ENCODE measurements at places on chromosomes 3 and 15.

- DNase-seq = no peak
These were observed 129.5 kb upstream of the BHLHE40 start for GRCh38 chr3:4849739-4850138.

GRCh38 chr3:165439765-165440164 lies 243.6 kb upstream of the SLITRK3 start:
- no peak for DNase-seq

DNA sequence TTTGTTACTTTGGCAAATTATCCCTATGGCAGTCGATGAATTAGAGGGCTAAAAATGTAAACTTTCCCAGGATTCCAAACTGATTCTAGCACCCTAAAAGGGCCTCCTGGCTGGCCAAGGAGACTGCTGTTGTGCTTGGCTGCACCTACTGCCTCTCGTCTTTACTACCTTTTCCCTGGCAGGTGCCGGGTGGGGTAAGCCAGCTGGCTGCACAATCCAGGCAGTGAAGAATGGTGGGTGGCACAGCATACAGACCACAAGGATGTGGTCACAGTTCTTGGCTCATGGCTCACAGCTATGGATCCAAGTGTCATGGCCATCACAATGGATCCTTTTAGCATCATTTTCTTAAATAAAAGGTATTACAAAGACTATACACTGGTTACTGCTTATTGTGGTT lies 20.7 kb upstream of the SLC25A26 start:
- DNase-seq = no peak

- peak; percentile 31 for DNase-seq
These were observed 192.6 kb downstream of the PDZRN3 start for GRCh38 chr3:73432023-73432705.

GRCh38 chr3:189238071-189238470 lies 66.3 kb downstream of the TPRG1 start:
- no peak for DNase-seq

- peak; percentile 23 for DNase-seq
These were observed 26.6 kb upstream of the KY start for GRCh38 chr3:134677196-134677986.

DNA sequence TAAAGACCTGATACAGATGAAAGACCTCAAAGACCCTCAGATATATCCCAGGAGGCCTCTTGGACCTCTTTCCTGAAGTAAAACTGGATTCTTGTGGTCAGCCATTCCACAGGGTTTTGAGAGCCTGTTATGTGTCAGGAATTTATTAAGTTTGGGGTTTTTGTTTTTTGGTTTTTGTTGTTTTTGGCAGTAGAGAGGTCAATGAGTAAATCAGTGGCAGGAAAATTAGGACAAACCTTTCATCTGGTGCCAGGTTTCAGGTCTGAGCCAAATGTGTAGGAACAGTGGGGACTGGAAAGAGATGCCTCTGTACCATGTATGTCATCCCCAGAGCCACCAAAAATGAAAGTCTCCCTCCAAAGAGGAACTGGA lies 520.4 kb upstream of the MDFIC2 start:
- no peak for DNase-seq

DNA sequence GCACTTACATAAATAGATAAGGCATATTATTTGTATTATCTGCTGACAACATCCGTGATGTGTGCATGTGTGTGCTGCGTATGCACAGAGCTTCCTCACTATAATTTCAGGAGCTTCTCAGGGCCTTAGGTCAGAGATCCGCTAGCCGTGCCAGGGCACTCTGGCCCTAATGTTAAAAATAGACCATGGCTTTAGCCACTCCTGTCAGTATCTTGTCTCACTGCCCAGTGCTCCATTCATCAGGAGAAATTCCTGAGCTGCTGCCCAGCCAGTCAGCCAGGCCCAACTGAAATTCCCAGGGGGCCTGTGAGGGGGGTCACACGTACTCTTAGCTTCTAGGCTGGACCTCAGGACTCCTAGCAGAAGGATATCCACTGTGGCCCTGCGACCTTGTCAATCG lies 70.0 kb upstream of the ABHD2 start:
- DNase-seq = no peak

- no peak for DNase-seq
These were observed 213.3 kb downstream of the GRM7 start for GRCh38 chr3:7074217-7074616.

GRCh38 chr15:92821491-92822116 lies 78.5 kb upstream of the CHD2 start:
- peak; percentile 75 for DNase-seq

GRCh38 chr3:47406762-47407149 lies 25.9 kb downstream of the PTPN23 start:
- DNase-seq = no peak

DNA sequence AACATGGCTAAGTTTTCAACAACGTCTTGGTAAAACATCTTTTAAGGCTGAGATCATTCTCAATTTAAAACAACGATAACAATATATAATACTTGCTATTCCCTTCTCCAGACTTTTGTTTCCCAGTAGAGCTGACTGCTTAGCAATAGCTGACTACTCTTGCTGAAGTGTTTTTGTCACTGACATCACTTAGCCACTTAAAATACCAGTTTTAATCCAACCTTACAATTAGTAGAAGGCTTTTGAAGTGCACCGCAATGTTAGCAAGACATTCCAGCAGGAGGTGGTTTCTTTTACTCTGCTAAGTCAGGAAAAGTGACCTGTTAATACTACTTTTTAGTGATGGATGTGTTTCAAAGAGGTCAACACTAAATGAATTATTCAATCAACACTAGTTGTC lies 28.7 kb upstream of the GBE1 start:
- no peak for DNase-seq

DNA sequence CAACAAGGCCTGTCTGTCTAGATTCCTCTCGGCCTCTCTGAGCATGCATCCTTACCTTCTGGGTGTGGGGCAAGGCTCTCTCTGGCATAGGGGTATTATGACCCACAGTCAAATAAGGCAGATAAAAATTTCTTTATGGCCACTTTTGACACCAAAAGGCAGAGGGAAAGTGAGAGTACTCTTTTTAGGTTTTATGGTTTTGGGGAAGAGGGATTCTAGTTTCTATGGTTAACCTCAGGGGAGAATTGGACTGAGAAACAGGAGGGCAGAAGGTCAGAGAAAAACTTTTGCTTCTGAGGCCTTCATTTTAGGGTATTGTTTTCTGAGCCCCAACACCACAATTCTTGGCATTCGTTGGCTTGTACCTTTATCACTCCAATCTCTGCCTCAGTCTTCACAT lies 70.0 kb upstream of the CCDC54 start:
- DNase-seq = no peak

DNA sequence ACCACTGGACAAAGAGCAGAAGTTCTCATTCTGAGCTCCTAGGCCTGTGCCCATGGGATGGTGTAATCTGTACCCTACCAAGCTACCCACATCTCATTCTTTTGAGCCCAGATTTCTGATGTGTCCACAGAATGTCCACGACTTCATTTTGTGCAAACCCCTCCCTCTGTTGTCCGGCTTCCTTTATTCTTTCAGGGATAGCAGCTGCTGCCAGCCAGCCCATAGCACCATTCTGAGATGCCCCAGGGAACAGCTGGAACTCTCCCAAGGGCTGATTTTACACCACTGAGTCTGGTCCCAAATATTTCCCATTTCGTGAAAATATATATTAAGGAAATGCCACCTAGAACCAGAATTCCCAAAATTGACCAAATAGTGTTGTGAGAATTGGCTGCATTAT lies 236.6 kb downstream of the SATB1 start:
- DNase-seq = no peak

DNA sequence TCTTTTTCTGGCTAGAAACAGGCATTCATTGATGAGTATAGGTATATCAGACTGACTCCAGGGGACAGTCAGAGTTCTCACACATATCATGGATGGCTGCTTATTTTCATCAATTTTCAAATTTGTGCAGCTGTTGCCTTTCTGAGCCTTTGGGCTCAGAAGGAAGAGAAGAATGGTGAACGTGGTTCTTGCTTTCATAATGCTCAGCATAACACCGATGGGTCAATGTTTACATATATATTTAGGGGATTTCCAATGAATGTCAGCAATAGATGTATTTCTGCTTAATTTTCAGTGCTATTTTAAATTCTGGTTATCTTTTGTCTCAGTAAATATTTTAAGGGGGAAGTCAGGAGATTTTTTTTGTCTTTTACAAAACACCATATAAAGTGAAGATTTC lies 581.4 kb upstream of the DPPA4 start:
- no peak for DNase-seq

DNA sequence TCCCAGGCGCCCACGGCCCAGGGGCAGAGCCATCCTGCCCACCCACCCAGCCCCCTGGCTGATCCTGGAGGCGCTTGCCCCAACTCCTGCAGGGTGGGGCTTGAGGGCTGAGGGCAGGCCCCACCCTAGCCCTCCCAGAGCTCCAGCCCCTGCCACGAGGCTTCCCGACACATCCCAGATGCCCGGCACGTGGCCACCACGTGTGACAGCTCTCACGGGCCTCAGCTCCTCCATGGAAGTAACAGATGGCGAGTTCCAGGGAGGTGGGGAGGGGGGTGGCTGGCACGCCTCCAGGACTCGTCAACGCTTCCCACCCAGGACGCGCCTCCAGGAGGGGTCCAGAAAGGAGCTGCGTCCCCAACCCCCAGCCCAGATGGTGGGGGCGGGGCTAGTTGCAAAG lies 29.1 kb downstream of the PLXND1 start:
- DNase-seq = no peak

DNA sequence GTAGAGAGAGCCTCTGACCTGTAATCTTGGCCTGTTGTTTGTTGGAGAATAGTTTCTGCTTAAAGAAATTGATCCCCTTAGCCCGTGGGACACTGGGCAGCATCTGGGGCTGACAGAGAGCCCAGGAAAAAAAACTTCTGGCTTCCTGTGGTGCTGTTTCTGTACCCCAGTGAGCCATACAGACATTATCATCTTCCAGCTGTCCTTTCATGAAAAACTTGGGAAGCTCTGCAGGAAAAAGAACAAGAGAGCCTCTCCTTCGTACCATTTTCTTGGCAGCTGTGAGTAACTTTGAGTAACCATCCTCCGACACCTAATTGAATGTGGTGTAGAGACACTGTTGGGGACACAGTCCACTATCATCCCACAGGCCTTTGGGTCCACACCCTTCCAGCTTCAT lies 333.0 kb downstream of the SHQ1 start:
- DNase-seq = no peak

DNA sequence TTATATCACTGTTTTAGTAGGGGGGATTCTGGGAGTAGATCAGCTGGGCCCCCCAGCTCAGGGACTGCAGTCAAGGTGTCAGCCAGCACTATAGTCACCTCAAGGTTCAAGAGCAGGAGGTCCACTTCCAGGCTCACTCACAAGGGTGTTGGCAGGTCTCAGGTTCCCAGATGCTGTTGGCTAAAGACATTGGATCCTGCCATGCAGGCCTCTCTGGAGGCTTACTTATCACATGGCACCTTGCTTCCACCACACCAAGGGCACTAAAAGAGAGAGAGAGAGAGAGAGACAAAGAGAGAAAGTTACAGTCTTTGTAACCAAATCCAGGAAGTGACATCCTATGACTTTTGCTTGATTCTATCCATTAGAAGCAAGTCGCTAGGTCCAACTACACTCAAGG lies 7.5 kb upstream of the PPP1R14D start:
- DNase-seq = no peak

GRCh38 chr3:55164191-55164590 lies 236.3 kb upstream of the LRTM1 start:
- DNase-seq = no peak

DNA sequence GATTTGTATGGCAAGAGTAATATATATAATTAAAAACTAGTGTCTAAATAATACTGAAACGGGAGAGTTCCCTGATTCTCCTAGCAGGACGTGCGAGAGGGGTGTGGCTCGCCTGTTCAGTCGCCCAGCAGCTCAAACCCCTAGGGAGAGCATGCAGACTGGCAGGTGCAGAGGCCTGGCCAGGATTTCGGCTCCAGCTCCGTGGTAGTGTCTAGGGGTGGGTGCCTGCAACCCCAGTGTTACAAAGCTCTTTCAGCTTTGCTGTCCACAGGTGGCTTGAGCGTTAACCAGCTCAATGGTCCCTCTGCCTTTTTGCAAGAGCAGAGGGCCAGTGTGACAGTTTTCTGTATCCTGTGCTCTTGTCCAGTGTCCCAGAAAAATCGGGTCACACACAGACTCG lies 226.6 kb downstream of the ALCAM start:
- DNase-seq = no peak

DNA sequence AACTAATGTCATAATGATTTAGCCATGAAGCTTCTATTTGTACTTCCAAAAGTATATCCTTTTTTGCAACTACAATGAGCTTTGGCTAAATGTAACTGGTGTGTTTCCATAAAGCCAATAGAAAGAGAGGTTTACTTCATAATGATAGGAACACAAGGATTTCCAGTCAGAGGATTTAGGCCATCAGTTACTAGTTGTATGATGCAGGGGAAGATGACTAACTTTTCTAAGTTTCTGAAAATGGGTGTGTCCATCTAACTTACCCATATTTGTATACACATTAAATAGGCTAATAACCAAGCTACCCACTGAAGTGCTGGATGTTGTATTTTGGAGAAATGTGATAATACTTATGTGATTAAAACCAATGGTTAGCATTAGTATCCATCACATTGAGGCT lies 55.7 kb downstream of the SLC4A7 start:
- DNase-seq = no peak

DNA sequence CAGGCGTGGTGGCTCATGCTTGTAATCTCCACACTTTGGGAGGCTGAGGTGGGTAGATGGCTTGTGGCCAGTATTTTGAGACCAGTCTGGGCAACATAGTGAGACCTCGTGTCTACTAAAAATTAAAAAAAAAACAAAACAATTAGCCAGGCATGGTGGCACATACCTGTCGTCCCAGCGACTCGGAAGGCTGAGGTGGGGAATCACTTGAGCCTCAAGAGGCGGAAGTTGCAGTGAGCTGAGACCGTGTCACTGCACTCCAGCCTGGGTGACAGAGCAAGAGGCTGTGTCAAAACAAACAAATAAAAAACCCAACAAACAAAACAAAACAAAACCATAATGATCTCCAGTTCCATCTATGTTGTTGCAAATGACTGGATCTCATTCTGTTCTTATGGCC lies 341.3 kb upstream of the CFAP20DC start:
- DNase-seq = no peak

DNA sequence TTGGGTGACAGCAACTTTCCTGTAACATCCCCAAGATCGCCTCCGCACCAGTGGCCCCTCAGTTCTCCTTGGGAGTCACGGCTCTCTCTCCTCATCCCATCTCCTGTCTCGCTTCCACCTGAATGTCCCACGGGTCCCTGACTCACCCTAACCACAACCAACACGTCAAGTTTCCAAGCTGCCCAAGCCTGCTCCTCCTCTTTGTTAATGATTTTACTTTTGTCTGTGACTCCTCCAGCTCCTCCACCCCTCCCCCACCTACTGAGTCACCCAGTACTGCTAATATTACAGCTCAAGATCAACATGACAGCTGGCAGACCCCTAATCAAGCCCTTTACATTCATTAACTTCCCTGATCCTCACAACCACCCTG lies 39.3 kb downstream of the BDH1 start:
- DNase-seq = peak; percentile 22

GRCh38 chr3:89038869-89039268 lies 68.6 kb upstream of the EPHA3 start:
- DNase-seq = no peak

DNA sequence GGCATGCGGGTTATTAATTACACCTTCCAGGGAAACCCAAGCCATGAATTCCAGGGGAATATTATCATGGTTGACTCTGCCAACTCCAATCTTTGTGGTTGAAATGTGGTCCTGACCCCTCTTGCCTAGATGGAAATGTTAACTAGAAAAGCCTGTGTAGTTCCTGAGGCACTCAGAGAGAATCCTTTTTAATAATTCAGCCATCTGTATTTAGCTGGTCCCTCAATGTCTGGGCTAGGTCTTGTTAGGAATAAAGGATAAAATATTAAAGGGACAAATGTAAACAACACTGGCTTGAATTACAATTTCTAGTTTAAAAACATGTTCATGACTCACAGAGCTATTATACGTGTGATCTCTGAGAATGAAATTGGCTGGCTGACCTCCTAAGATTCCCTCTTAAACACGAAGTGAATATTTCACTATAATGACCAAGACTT lies 435.2 kb upstream of the SUCLG2 start:
- DNase-seq = no peak

Data from activated CD4-positive, alpha-beta T cell treated with anti-CD3 and anti-CD28 coated beads, Interleukin-2, amount 50 U/mL, for 16 hours (primary cell).